ENCODE measurements at places on chromosomes 16 and 17. TPM values are rescaled to one million over a fixed set of nuclear protein-coding genes. Genes with fewer than 3 reads are reported as not detected.
A peak's percentile ranks its signal among the peaks of the same experiment; 100 is the strongest.

Gene MRC2
- polyA plus RNA-seq: 60.9 TPM

Gene DPEP3
- 61.0 TPM for polyA plus RNA-seq

Gene FSCN2
- polyA plus RNA-seq: 0.37 TPM

Gene HEATR9
- polyA plus RNA-seq: 28.3 TPM

Gene RASD1
- 50.1 TPM for polyA plus RNA-seq

Gene CACNG1
- 0.69 TPM for polyA plus RNA-seq

Gene VTN
- 6.5 TPM for polyA plus RNA-seq

Gene TMC7
- polyA plus RNA-seq: 33.0 TPM

Gene GOT2
- 81.0 TPM for polyA plus RNA-seq

Gene ST6GALNAC2
- polyA plus RNA-seq: 107 TPM

DNA sequence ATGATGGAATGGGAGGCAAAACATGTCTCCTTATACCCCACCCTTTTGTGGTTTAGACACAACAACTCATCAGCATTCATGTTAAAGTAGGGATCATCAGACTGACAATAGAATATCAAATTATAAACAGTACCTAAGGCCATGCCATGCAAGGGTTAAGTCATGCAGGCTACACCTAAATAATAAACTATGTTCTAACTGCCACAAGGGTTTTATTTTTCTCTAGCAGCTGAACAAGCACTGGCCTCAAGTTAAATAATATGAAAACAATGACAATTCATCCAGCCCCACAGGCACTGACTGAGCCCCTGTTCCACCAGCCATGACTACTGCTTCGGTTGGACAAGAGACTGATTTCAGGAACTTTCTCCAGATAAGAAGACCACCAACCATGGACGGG, 164.5 kb upstream of the PIRT start:
- DNase-seq: no peak

DNA sequence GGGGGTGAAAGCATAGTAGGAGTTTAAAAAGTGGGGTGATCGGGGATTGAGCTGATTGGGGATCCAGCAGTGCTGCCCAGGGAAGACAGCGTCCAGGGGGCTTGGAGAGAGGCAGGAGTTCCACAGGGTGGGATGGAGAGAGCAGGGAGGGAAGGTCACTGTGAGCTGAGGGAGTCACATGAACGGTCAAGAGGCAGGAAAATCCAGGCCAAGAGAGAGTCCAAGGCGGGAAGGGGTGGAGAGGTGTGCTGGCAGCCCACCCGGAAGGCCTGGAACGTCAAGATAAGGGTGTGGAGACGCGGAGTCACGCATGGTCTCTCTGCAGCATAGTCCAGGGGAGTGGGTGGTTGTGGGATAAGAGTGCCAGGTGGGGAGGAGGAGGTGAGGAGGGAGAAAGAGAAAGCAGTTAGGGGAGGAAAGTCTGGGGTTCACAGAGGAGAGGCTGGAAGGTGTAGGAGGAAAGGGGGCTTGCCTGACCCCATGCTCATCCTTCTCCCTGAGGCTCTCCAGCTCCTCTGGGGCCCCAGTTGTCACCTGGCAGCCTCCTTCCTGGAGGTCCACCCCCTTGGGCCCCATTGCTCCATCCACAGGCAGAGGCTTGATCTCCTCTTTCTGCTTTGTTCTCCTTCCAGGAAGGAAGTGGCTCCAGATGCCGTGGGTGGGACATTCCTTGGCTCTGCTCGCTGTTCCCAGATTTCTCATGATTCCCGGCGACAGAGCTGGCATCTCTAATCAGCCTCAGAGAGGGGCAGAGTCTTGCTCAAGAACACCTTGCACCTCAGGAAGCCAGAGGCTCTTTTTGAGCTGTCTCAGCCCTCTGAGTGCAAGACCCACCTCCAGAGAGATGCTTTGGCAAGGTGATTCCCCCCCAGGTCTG, 28.7 kb downstream of the CCR7 start:
- DNase-seq: peak; percentile 57

GRCh38 chr17:48159232-48159631, 51.7 kb downstream of the SNX11 start:
- DNase-seq: no peak

- DNase-seq: no peak
Measured at GRCh38 chr17:16926061-16926511, 45.8 kb downstream of the TNFRSF13B start.

- no peak for DNase-seq
Measured at GRCh38 chr16:9316008-9316407, 224.6 kb downstream of the HAPSTR1 start.

DNA sequence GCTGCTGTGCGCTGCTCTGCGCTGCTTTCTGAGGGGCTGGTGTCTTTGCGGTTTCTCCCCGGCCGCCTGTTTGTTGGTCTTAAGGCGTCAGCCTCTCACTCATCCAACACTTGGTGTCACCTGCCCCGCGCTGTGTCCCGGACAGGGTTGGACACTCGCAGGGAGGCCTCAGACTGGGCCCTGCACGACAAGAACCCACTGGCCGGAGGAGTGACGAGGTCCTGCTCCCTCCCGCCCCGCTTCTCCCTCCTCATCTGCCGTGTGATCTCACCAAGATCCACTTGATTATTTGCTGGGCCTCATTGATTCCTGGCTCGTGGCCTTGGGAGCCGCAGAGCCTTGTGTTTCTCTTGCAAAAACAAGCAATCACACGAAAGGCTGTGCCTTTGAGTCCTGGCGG, 56.6 kb downstream of the PRMT7 start:
- DNase-seq: no peak

- no peak for DNase-seq
Measured at GRCh38 chr17:16975277-16975651, 3.3 kb upstream of the TNFRSF13B start.

DNA sequence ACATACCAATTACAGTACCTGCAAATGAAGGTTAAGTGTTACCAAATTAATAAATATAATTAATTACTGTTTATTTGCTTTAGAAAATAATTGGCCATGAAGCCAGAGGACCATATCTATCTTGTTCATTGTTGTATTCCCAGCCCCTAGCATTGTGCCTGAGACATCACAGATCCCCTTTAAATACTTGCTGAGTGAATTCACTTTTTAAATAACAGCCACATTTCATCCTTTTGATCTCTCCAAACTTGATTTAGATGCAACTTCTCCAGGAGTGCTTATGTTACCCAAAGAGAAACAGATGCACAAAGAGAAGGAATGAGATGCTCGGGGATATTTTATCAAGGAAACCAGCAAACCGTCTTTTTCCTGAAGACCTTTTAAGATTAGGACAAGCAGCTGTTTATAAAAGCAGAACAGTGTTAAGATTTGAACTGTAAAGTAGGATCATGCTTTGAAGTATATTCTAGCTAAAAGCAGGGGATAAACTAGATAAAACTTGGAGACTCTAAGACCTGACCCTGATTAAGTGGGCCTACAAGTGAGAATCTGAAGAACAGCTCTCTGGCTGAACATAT, 66.3 kb downstream of the CHD9 start:
- no peak for DNase-seq

- no peak for DNase-seq
Measured at GRCh38 chr16:64864232-64864809, 257.5 kb downstream of the CDH11 start.

- DNase-seq: no peak
Measured at GRCh38 chr16:88534638-88535190, 35.5 kb upstream of the ZC3H18 start.

- peak; percentile 68 for DNase-seq
Measured at GRCh38 chr17:67290711-67291291, 45.8 kb upstream of the HELZ start.

GRCh38 chr16:11045846-11046245, 101.5 kb downstream of the CLEC16A start:
- no peak for DNase-seq

- no peak for DNase-seq
Measured at GRCh38 chr16:3789375-3790099, 72.2 kb upstream of the TRAP1 start.

GRCh38 chr16:17439580-17439979, 31.2 kb downstream of the XYLT1 start:
- no peak for DNase-seq

DNA sequence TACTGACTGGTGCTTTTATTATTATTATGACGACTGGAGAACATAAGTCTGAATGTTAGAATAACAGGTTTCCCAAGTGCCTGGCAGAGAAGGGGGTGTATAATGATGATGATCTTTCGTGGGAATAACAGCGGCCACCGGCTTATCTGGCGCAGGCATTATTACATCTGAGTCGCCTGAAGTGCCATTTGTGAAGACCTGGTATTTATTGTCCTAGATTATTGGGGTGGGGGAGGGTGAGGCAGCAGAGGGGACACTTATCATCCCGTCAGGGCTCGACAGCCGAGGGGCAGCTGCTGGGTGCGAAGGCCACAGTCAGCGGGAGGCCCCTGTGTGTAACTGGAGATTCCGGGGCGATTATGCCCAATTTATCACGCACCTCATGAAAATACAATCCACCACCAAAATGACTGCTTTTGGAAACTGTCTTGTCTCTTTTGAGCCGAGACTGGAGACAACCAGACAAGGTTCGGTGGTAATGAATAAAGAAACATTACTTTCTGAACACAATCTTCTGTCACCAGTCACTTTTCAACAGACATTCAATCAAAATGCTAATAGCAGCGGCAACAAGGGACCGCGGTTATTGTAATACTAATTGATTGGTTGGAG, 199.3 kb downstream of the CCDC182 start:
- DNase-seq: no peak

DNA sequence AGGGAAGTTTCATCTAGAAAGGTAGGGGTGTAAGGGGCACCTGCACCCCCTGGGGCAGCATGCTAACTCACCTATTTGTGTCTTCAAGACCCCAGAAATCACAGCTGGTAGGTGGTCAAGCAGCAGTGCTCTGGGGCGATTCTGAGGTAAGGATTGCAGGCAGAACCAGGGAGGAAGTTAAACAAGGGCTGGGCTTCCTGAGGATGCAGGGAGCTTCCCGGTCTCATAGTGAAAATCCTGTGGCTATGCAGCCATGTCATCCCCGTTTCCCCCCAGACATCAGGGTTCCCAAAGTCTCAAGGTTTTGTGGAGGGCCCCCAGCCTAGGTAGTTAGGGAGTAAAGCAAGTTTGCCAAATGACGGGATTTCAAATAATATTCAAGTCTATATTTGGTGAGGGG, 78.5 kb downstream of the C16orf78 start:
- DNase-seq: no peak

- no peak for DNase-seq
Measured at GRCh38 chr16:56673921-56674320, 4.3 kb downstream of the MT1H start.

DNA sequence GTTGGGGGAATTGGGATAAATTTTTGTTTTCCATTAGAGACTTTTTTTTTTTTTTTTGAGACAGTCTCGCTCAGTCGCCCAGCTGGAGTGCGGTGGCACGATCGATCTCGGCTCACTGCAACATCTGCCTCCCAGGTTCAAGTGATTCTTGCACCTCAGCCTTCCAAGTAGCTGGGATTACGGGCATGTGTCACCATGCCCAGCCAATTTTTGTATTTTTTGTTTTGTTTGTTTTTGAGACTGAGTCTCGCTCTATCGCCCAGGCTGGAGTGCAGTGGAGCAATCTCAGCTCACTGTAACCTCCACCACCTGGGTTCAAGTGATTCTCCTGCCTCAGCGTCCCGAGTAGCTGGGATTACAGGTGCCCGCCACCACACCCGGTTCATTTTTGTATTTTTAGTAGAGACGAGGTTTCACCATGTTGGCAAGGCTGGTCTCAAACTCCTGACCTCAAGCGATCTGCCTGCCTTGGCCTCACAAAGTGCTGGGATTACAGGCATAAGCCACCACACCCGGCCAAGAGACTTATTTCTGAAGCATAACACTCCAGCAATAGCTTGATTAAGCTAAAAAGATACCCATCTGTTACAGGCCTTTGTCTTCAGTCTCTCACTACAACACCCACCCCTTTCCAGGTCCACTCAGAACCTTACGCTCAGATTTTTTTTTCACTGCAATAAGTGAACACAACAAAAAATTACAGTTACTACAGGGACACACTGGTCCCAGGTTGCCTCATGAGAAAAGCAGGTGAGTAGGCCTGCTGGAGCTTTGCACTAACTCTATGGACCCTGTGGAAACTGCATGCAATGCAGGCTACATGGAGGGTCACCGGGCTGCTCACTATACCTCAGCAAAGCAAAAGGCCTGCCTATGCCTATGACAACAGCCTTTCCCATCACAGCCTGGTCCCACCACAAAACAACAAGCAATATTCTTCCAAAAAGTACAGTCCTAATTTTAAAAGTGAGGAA, 34.6 kb downstream of the KANSL1 start:
- DNase-seq: no peak

GRCh38 chr17:29018788-29019474, 13.1 kb upstream of the SEZ6 start:
- no peak for DNase-seq

DNA sequence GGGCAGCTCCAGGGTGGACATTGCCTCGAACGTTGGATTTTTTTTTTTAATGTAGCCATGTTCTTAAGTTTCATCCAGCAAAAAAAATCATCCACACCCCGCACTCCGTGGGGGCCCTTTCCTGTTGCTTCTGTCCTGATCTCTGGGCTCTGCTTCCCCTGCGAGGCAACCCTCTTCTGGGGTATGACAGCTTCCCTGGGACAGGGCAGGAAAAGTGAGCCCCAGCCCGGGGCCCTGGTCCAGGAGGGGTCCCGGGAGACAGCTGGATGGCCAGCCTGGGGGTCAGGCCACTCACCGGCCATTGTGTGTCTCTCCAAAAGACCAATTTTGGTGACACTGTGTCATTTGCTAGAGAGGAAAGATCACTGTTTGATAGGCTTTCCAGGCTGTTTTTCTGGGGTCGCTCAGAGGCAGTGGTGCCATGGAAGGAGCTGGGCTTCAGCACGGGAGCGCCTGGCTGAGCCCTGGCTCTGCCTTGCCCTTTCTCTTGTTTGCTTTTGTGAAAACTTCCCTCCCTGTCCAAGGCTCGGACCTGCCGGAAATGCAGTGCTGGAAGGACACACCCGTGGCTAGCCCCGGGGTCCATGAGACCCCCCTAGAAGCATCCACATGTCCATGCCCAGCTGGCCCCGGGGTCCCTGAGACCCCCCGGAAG, 41.0 kb upstream of the CHMP6 start:
- DNase-seq: no peak

- peak; percentile 85 for DNase-seq
Measured at GRCh38 chr17:7173687-7174602, 5.2 kb downstream of the ASGR1 start.

DNA sequence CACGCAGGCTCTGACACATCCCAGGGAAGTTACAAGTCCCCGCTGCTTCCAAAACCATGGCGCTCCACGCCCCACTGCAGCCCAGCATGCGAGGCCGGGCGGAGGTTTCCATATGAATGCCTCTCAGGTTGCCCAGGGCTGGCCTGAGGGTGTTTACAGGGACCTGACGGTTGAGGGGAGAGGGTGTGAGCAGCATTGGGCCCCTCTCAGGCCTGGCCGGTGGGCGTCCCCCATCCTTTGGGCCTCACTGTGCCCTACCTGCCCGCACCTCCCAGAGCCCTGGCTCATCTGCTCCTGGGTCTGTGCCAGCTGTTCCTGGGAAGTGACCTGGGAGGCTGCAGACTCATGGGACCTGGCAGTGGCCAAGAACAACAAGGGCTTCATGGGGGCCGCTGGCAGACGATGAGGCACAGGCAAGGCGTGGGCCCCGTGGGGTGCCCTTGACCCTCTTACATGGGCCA, 173.5 kb downstream of the C16orf95 start:
- no peak for DNase-seq

DNA sequence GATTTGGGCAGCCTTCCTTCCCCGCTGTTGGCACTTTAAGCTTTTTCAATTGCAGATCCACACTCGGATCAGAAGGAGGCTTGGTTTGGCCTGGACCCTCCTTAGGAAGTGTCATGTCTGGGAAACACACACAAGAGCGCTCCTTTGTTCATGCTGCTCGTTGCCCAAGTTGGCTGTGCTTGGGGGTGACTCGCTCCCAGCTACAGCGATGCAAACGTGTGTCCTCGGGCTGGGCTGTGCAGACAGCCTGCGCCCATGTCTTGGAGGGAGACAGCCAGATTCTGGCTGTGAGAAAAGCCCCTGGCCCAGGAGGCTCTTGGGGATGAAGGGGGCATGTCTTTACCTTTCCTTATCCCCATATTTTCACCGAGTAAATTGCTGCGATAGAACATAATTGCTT, 665.6 kb upstream of the EEF2KMT start:
- no peak for DNase-seq

Measured in testis (tissue), 5 donors.